ENCODE measurements at places on chromosomes 12 and 14.

DNA sequence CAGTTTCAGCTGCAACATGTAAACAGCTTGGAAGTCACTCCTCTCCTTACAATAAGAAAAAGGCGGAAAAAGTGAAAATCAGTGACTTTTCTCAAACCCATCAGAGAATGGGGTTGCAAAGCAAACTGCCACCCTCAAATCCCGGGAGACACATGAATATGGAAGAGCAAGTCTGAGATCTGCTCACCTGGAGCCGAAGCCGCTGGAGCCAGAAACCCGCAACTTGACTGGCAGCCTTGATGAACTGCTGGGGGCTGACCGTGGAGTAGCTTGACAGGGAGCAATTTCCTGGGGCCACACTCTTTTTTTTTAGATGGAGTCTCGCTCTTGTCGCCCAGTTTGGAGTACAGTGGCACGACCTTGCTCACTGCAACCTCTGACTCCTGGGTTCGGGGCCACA, 208.2 kb downstream of the KIF26A start:
- no peak for DNase-seq

GRCh38 chr12:31736472-31736871, 7.7 kb upstream of the AMN1 start:
- no peak for DNase-seq

GRCh38 chr12:113298861-113299545, 35.9 kb downstream of the SLC8B1 start:
- DNase-seq = no peak

DNA sequence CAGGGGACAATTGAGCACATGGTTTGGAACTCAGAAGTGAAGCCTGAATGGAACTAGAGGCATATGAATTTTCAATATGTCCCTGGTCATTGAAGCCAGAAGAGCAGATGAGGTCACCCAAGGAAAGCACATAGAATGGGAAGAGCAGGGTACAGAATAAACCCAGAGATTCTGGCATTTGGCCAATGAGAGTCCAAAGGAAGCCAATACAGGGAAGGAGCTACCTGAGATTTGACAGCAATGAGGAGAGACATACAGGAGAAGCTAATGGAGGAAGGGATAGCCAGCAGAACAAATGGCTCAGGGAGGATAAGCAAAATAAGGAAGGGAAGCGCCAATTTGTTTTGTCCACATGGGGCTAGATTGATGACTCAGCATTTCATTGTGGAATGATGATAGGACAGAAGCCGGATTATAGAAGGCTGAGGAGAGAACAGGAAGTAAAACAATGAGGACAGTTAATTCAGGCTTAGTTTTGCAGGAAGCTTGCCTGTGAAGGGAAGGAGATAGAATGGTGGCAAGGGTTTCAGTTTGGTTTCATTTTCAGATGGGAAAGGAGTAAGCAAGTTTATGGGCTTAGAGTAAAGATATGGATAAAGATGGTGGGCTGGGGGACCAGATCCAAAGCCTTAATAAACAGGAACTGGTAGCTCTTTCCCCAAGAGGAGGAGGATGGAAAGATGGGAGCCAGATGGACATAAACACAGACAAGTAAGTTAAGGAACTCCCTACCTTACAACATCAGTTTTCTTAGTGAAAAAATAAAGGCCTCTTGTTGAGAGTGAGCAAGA, 3.2 kb upstream of the SPTSSA start:
- no peak for DNase-seq

DNA sequence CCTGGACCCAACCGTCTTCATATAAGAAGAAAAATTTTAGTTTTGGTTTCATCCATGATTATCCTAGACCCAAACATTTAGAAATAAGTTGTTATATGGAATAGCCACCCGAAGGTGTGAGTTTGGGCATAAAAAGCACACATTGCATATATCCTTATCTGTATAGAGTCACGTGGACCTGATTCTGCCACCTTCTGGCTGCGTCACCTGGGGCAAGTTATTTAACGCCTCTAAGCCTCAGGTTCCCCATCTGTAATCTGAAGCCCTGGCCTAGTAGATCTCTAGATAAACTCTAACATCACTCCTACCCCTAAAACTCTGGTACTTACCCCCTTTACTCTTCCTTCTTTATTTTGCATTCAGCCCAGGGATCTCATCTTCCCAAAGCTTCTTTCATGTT, 14.3 kb upstream of the KRT5 start:
- no peak for DNase-seq

DNA sequence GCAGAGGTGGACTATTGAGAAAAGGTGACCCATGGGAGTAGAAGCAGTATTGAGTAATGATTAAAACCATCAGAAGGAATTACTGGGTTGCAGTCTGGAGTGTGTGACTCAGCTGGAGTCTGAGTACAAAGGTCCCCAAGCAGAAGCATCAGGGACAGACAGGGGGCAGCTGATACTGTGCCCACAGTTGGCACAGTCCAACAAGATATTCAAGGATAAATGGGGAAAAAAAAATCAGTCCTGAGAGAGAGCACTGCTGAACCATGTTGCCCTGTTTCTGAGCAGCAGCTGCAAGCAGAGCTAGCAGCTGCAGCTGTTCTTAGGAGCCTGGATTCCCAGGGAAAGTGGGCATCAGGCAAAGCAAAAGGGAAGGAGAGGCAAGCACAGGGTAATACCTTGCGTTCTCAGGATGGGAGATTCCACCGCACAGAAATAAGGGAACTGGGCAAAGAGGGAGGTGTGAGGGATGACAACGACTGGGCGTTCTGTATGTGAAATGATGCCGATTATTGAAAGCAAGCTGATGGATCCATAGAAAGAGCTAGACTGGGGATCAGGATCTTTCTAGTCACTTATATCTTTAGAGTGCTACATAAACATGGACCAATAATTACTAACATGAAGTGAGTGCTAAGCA, 17.7 kb downstream of the NEUROD4 start:
- no peak for DNase-seq

GRCh38 chr14:101948666-101949216, 15.6 kb upstream of the DYNC1H1 start:
- no peak for DNase-seq

DNA sequence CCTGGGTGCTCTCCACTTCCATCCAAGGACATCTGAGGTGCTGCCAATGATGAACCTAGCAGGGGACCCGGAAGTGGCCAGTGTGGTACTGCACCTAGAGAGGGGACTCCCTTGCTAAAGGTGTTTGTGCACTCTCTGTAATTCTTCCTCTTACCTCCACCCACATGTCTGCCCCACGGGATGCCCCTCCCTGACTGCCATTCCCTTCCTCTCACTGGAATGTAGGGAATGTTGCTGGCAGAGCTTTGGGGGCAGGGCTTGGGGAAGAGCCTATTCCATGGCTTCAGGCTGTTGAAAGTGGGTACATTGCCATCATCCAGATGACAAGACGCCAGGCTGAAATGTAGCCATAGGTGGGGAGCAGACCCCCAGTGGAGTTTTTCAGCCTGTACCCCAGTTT, 153.2 kb downstream of the SMOC1 start:
- DNase-seq = no peak

DNA sequence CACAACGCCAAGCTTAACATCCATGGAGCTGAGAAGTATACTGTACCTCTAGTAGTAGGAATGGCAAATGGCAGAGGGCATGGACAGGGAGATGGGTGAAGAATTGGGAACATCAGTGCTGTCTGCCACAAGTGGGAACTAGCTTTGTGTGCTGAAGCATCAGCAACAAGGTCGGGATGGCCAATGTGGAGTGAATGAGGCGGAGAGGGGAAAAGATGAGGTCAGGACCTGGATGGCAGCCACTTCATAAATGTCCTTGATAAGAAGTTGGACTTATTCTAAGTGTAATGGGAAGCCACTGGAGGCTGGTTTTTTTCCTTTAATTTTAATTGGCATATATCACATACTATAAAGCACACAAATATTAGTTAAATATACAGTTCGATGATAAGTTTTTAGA, 21.9 kb upstream of the CLMN start:
- no peak for DNase-seq

GRCh38 chr12:87272851-87273250, 756.4 kb downstream of the C12orf50 start:
- no peak for DNase-seq

DNA sequence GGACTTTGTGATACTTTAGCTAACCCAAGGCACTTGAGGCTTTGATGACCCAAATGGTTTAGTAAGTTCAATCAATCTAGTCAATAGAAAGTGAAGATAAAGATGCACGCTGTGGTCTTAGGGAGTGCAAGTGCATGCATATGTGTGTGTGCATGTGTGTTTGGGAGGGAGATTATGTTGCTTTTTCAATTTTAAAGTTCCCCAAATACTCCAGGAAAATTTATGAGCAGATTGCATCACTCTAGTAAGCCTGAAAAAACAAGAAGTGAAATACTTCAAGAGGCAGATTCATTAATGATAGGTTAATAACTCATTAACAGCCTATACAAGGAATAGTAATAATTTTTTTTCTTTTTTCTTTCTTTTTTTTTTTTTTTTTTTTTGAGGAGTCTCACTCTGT, 12.4 kb upstream of the SIX1 start:
- DNase-seq = no peak

DNA sequence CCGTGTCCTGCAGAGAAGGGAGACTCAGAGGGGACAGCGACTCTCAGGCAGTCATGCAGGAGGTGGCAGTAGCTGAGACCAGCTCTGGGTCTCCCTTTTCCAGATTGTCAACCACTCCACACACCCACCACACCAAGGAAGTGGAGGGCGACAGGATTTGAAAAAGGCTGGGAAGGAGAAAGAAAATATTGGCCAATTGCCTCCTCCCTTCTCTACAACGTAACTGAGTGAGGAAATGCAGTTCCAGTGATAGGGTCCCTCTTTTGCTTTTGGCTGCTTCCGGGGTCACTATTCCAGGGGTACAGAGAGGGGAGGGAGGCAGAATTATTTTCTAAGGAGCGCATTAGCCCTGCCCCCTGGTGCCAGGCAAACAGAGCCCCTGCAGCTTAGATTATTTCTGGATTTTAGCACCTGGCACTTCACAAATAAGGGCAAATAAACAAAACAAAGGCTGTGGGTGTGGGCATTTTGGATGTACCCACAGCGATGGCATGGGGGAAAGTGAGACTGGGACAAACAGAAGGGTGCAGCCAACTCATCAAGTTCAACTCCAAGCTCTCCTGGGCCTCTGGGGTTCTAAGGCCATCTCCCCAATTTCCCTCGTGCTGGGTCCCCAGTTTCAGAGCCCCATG, 20.4 kb downstream of the ASB2 start:
- DNase-seq = no peak

- DNase-seq = no peak
Measured at GRCh38 chr12:132108211-132108832, 35.8 kb downstream of the DDX51 start.

DNA sequence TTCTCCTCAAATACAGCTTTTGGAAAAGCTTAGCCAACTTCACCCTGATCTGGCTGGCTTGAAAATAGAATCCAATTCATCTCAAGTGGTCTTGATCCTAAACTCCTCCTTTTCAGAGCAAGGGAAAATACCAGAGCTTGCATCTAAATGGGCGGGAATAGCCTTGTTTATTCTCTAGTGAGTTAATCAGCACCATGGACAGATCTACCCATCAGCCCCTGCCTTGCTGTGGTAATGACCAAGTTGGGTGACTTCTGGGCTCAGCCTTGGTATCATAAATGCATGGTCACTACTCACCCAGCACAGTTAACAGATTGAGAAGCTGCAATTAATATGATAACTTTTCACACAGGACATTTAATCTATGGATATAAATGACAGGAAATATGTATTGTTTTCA, 196.6 kb downstream of the GLT1D1 start:
- no peak for DNase-seq

All from hematopoietic multipotent progenitor cell treated with erythropoietin and hydrocortisone succinate and interleukin-3 and kit ligand, for 17 days (in vitro differentiated cells).